ENCODE measurements at places on chromosomes 5 and 9. TPM values are rescaled to one million over a fixed set of nuclear protein-coding genes. Genes with fewer than 3 reads are reported as not detected.

GRCh38 chr9:131762356-131762932 lies 22.6 kb upstream of the RAPGEF1 start:
- H3K4me1 ChIP-seq = no peaks in the 10 kb centered on the region
- no peak overlapping the region for H3K4me3 ChIP-seq
- peak; percentile 83 for DNase-seq
- H3K27me3 ChIP-seq = no peaks in the 10 kb centered on the region
- H3K36me3 ChIP-seq = no peaks in the 10 kb centered on the region

DNA sequence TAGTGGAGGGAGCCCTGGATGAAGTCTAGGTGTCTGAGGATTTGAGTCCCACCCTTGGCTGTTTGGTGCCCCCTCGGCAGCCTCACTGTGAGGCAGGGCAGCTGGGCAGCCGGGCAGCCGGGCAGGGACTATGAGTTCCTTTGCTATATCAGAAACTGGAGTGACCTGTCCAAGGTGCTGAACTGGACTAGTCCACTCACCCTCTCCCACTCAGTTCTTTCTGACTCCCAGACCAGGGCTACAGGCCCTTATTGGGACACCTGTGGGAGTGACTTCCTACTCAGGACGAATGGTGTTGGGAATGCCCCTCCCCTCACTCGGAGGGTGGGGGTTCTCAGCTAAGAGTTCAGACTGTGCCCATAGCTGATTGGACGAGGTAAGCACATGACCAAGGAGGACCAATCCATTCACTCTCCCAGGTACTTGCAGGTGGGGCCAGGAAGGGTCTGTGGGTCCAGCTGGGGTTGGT lies 34.1 kb upstream of the RAPGEF1 start:
- H3K27me3 ChIP-seq = no peaks in the 10 kb centered on the region
- H3K36me3 ChIP-seq = no peaks in the 10 kb centered on the region
- peak; percentile 93 for DNase-seq
- H3K4me1 ChIP-seq = no peaks in the 10 kb centered on the region

DNA sequence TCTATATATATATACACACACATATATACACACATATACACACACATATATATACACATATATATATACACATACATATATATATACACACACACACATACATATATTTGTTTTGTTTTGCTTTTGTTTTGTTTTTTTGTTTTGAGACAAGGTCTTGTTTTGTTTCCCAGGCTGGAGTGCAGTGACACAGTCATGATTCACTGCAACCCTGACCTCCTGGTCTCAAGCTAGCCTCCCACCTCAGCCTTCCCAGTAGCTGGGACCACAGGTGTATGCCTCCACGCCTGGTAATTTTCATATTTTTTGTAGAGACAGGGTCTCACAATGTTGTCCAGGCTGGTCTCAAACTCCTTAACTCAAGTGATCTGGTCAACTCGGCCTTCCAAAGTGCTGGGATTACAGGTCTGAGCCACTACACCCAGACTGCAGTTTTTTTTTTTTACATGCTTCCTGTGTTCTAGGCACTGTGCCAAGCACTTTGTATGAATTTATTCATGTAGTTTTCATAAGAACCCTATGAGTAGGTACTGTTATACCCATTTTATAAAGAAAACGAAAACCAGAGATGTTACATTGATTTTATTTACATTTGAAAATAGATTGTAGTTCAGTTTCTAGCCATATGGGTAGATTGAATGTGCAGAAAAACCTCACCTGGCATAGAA lies 120.7 kb downstream of the PBX3 start:
- DNase-seq = no peak
- H3K4me3 ChIP-seq = no peak overlapping the region
- no peaks in the 10 kb centered on the region for H3K4me1 ChIP-seq
- no peaks in the 10 kb centered on the region for H3K36me3 ChIP-seq

DNA sequence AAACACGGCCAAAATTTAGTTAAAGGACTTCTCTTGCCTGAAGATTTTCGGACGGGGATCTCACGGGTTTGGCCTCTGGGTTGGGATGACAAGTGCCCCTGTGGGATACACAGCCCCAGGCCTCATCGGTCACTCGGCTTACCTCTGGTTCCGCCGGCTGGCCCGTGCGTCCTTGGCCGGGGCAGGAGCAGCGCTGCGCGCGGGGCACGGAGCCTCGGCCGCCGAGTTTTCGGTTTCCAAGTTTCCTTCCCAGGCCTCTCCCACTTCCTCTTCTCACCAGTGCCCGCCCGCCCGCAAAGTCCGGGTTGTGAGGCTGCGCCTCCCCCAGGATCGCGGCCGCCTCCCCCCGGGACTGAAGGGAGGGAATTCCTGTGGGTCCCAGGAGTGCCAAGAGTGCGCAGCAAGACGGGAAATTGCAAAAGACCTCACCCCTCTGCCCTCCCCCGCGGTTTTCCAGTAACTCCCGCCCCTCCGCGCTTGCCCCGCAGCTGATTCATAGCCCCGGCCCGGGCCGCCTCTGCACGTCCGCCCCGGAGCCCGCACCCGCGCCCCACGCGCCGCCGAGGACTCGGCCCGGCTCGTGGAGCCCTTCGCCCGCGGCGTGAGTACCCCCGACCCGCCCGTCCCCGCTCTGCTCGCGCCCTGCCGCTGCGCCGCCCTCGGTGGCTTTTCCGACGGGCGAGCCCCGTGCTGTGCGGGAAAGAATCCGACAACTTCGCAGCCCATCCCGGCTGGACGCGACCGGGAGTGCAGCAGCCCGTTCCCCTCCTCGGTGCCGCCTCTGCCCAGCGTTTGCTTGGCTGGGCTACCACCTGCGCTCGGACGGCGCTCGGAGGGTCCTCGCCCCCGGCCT lies at the start of gene OSMR:
OSMR (plus strand) TSS at position 487 of the 853 bp plus-strand sequence. CDS start 23,033 bp downstream, outside the sequence.
- peak within 1 kb of the TSS; percentile 83 for H3K4me3 ChIP-seq
- peaks cover 5% of the 10 kb centered on the region for H3K4me1 ChIP-seq
- H3K27me3 ChIP-seq = no peaks in the 10 kb centered on the region
- no peaks in the 10 kb centered on the region for H3K36me3 ChIP-seq
- peak; percentile 82 for DNase-seq
- H3K27ac ChIP-seq = peak within 1 kb of the TSS; percentile 94

RASGRF2 gene
- 14.7 TPM for total RNA-seq

BBLN gene
- total RNA-seq = 55.6 TPM
